Naive thymus-derived CD4-positive, alpha-beta T cell (primary cell): ENCODE measurements at places on chromosomes 4 and X. TPM values are rescaled to one million over a fixed set of nuclear protein-coding genes. Genes with fewer than 3 reads are reported as not detected.

DNA sequence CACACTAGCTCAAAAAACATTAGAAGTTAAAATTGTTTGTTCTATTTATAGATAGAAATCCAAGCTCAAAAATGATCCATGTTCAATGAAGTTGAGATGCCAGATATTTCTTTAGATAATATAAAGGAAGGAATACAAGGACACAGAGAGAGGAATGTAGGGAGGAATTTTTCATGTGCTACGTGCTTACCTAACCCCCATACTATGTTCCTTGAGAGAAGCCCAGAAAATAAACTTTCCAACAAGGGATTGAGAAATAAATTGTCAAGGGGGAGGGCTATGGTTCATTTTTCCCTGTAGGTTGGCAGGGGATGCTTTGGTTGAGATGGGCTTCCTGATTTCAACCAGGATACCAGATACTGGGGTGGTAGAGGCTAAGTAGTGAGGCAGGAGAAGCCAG is 15.6 kb upstream of the ADH5 start:
- no peak for DNase-seq

DNA sequence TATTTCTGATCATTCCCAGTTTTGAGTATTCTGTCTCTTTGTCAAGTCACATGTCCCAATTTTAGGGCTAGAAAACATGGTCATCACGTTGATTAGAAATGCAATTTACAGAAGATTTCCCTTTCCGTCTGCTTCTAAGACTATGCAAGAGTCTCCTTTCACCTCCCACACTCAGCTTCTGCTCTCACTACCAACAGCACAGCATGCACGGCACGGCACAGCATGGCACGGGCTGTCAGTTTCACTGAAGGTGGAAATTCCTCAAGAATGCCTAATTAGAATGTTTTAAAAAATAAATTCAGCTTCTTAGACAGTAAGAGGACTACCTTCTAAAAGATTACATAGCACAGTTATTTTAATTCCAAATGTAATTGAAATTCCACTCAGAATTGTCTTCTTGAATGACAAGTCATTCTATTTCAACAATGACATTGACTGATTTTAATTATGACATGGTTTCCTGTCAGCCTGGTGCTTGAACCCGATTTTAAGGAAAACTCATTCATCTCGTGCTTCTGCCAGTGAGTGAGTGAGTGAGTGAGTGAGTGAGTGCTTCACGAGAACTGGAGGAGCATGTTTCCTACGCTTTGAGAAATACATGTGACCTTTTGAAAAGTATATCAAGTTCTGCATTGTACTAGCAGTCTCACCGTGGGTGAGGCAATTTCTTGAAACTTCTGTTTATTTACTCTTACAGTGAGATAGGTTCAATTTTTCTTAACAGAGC is 124.8 kb upstream of the SORBS2 start:
- no peak for DNase-seq

Gene MBNL3
- total RNA-seq: 19.9 and 20.8 TPM in 2 replicates

Gene CLNK
- total RNA-seq: 0.13 TPM

DNA sequence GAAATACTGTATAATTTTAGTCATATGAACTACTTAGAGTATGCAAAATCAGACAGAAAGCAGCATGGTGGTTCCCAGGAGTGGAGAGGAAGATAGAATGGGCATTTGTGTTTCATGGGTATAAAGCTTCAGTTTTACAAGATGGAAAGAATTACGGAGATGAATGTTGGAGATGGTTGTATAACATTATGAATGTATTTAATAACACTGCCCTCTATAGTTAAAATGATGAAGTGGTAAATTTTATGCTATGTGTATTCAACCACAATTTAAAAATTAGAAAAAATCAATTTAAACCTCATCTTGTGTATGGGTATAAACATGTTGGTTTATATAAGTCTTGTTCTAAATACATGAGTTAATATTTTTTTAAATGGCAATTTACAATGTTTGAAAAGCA is 521.1 kb downstream of the FSTL5 start:
- no peak for DNase-seq

Gene P2RY8
- total RNA-seq: 149 TPM

GRCh38 chr4:960636-961350 is 12.6 kb downstream of the DGKQ start:
- no peak for DNase-seq

Gene DAPP1
- 20.7 TPM for total RNA-seq

Gene TMEM31
- not detected for total RNA-seq

GRCh38 chr4:138555108-138555507 is 313.0 kb upstream of the SLC7A11 start:
- no peak for DNase-seq

DNA sequence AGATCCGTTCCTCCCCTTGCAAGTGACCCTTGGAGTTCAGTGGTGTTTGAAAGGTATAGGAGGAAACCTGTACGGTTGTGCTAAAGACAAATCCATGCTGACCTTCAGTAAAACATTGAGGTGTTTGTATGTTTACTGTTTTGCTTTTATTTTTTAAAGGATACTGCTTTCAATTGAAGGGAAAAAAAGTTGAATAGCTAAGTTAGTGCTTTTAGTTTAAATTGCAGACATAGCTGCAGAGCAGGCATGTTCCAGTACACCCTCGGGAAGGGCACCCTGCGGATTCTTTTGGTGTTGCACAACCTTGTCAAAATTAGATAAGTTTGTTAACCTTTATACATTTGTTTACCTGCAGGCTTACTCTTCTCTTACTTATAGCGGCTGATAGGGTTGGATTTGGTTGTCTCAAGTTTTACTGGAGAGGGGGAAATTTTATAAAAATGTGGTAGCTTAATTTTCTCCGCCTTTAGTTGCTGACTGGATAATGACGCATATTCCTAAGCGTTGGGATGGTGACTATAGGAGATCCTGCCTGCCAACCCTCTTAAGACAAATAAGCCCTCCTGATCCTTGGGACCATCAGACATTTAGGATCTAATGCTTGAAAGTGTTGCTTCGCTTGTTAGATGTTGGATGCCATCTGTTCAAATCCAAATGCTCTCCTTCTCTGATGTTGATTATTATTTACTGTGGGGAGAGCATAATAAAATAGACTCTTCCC is 2.0 kb downstream of the RAPGEF2 start:
- peak; percentile 38 for DNase-seq

Gene PCDH10
- not detected for total RNA-seq

DNA sequence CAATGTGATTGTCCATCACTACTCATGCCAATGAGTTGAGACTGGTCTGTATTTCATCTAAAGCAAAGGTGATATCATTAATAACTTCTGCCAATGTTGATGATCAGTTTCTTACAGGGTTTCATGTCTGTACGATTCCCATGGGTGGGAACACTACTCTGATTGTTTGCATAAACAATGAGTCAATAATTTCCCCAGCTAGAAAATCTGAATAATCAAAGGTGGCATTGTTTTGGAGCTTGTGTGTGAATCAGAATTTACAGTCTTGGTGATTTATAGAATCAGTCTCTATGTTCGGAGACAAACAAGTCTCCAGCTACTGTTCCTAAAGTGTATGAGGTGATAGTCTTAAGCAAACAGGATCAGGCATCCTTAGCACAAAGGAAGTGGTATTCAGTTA is 35.5 kb upstream of the PARM1 start:
- DNase-seq: no peak

Gene SLC9B2
- 20.1 TPM for total RNA-seq

Gene GJB1
- total RNA-seq: not detected

GRCh38 chrX:151393514-151393913 is 3.5 kb upstream of the VMA21 start:
- peak; percentile 77 for DNase-seq

DNA sequence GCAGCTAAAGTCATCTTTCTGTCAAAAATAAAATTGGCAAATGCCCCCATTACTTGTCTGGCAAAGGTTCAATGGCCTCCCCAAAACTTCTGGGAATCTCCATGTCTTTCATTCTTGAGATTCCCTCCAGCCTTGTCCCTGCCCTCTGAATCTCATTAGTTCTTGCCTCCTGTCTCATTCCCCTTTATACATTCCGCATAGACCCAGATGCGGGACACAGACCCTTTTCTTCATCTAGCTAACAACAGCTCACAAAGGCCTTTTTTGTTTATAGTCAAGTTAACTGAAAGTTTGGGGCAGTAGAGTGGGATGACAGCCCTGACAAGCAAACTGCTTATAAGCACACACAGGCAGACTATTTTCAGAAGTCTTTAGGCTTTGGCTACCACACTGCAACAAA is 306.1 kb upstream of the FAM241A start:
- DNase-seq: no peak

Gene CTSO
- 12.1 TPM for total RNA-seq

DNA sequence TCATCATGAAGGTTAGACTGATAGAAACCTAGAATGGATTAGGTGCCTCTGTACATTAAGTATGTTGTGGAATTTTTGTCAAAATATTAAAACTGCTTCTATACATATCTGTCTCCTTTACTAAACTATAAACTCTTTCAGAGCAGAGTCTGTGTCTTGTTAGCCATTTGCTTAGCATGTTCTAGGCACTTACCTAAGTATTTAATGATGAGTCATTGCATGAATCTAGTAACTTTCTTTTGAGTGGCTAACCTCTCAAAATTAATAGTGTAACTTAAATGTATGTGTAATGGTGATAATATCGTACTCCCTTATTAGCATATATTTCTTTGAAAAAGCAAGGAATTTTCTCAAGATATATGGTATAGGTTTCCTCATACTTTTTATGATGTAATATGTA is 57.8 kb downstream of the RAP1GDS1 start:
- DNase-seq: no peak

GRCh38 chrX:45070116-45071007 is 130.3 kb downstream of the DIPK2B start:
- no peak for DNase-seq

Gene TMEM33
- total RNA-seq: 24.2 TPM

GRCh38 chr4:77801260-77801608 is 17.9 kb downstream of the CNOT6L start:
- DNase-seq: peak; percentile 28

- DNase-seq: no peak
These were observed 61.6 kb upstream of the DHX15 start for GRCh38 chr4:24645765-24646550.

GRCh38 chr4:110442309-110442708 is 33.6 kb upstream of the ENPEP start:
- DNase-seq: no peak

DNA sequence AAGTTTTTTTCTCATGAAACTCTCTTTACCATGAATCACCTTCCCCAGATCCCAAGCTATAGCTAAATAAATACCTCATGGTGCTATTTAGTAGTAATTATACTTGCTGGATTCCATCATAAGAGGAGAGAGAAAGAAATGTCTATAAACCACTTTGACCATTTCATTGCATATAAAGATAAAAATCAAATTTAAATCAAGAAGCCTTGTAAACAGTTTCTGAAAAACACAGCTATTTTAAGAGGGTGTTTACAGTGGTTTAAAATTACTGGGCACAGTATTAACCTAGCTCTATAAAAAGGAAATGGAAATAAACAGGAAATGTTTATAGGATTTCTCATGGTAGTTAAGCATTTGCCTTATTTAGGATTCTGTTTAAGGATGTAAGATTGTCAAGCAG is 637.9 kb downstream of the ADGRL3 start:
- no peak for DNase-seq

DNA sequence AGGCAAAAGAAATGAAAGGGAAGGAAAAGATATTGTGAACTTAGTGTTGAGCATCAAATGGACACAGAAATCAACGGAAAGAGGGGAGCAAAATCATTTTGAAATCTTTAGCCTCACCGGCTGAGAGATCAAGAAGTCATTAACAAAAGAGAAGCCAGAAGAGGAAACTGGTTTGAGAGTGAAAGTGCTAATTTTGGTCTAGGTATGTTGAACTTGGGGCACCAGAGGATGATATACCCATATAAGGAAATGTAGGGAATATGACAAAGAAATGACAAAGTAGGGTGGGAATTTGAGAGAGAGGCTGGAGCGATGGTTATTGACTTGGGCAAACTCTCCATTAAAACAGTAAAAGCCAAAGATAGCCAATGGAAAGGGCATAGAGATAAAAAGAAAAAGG is 183.4 kb upstream of the ATOH1 start:
- no peak for DNase-seq

GRCh38 chr4:142161086-142161485 is 524.7 kb downstream of the IL15 start:
- no peak for DNase-seq

DNA sequence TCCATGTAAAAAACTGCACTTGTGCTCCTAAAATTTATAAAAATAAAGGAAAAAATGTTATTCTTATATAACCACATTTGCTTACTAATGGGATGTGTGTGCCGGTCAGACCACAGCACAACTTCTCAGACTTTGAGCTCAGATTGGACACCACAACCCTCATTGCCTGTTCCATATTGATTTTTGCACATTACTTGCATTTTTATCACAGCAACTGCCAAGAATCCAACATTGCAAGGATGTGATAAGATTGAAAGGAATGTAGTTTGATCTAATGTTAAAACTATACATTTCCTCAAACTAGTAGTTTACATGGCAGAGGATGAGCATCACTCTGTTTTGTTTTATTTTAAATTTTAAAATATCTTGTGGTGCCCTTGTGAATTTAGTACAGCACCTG is 227.8 kb downstream of the KDR start:
- DNase-seq: no peak

DNA sequence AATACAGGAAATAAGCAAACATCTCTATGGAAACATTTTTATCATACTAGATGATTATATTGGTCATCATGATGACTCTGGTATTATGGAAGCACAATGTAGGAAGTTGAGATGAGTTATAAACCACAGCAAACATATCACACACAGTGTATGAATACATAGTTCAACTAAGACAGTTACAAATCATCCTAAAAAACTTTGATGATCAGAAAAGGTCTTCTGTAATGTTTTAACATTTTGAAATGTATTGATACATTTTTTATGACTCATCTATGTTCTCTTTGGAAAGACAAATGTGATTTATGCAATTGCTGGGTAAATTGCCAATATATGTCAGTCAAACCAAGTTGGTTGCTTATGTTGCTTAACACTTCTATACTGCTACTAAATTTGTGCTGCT is 4.8 kb downstream of the CXCL3 start:
- no peak for DNase-seq

DNA sequence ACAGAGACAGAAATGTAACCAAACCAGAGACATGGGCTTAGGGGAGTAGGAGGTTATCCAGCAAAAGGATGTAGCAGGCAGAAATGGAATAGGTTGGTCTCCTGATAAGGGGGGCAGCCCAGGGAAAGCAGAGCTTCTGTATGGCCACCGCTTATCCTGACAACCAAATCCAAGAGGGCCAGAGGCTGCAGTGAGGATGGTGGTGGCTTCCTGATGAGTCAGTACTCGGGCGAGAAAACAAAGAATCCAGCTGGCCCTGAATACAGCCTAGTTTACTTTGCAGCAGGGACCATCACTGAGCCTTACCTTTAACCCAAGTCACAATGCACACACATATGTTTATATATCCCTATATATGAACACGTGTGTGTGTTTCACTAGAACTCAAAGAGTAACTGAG is 129.7 kb upstream of the FTHL17 start:
- DNase-seq: no peak

DNA sequence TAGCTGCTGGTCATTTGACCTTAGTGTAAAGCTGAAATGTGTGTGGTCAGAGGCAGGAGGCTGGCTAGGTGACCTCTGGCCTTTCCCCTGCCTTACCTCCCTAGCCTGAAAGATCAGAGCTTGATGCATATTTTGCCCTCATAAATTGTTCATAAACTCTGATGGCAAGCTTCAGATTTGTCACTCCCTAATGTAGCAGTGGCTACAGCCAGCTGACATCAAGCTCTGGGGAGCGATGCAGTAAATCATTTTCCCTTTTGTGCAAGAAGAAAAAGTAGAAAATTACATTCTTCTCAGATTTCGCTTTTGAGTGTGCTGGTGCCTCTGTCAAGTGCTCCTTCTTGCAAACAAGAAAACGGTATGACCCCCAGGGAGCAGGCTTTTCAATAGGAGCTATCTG is 87.7 kb upstream of the MAGEA4 start:
- no peak for DNase-seq

- DNase-seq: no peak
These were observed 13.1 kb upstream of the RNF212 start for GRCh38 chr4:1126506-1126905.
